ENCODE measurements at places on chromosomes 13 and 19.
A peak's percentile ranks its signal among the peaks of the same experiment; 100 is the strongest.

- DNase-seq: no peak
These were observed 57.9 kb downstream of the LNX2 start for GRCh38 chr13:27562457-27562856.

DNA sequence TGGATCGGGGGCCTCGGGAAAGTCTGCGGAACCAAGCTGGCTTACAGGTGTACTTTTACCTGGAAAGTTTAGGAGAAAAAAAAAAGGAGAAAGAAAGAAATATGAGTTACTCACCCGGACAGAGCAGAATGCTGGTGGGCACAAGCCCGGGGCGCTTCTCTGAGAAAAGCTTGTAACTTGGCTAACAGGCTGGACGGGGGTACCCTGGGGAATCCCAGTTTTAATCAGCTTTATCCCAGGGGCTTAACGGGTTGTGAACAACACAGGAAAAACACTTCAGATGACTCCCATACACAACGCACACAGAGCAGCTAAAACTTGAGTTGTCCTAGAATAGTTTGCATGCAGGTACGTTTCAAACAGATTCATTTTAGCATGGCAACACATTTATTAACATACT, 37.3 kb downstream of the KLF2 start:
- DNase-seq: peak; percentile 85

DNA sequence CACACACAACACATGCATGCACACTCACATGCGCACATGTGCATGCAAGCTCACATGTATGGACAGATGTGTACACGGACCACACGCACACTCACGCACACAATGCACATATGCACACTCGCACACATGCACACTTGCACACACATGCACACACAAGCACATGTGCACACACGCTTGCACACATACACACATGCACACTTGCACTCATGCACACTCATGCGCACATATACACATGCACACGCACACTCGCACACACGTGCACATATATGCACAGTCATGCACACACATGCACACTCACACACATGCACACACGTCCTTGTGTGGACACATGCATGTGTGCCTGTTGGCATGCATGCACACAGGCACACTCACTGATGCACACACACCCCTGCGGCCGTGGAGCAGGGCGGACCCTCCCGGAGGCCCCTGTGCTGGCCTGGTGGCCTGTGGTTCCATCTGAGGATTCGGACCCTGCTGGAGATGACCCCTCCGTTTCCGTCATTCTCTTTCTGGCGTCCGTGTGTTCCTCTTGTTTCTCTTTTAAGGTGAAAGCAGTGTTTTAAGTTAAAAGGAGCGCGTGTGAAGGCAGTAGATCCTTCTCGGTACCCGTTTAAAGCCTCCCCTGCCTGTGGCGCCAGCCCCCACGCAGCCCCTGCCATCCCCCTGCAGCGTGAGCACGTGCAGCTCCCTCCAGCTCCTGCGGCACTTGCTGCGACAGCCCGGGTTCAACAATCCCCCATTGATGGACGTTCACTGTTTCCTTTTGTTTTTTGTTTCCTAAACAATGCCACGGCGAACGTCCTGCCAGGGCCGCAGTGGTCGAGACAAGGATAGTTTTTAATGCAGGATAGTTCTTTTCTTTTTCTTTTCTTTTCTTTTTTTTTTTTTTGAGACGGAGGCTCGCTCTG, 5.6 kb downstream of the NDUFS7 start:
- DNase-seq: no peak

DNA sequence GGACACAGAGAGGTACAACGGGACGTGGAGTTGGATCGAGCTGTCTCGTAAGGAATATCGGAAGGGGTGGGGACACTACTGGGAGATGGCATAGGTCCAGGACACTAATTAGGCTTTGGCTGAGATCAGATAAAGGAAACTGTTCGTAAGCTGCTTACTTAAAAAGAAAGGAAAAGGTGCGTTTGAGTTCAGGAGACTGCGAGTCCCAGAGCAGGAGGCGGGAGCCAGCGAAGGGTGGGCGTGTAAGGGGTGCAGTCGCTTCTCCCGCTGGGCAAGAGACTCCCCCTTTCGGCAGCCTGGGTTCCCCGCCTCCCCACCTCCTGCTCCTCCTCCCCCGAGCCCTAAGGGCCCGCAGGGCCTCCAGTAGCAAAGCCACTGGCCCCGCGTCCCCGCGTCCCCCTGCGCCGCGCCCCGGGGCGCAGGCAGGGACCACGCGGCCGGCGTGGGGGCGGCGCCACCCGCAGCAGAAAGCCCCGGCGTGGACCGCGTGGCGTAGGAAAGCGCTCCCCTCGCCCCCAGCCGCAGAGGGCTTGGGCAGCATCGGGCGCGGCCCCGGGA, 547 bp downstream of the ABCC4 start:
- peak; percentile 82 for DNase-seq

DNA sequence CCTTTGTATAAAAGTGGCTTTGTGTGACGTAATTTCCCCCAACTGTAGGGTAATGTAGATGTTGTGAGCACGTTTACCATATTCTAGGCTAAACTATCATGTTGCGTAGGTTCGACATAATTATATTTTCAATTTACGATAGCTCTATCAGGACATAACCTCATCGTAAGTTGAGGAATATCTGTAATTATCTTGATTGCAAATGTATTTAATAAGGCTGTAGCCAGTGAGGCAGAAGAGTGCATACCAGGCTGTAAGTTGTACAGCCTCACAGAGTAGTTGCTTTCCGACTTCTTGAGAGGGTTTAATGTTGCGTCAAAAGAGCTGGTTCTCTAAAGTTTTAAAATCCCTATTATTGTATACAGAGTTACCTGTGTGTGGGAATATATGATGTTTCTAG, 839.4 kb upstream of the GPC6 start:
- no peak for DNase-seq

DNA sequence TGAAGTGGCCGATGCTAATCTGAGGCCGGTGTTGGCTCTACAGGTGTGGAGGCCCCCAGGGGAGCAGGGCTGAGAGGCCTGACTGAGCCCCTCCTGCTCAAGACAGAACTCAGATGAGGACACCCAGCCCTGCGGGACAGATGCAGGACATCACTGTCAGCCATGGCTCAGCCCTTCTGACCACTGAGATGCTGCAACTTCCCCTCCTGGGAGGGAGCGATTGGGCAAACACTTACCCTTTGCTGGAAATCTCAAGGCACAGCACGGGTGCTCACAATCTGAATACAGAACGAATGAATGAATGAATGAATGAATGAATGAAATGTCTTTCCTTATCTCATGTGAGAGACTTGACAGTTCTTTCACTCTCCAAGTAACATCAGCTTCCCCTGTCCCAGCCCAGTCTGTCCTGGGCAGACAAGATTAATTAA, 3.5 kb upstream of the SIGLEC7 start:
- no peak for DNase-seq

GRCh38 chr19:20481736-20482135, 83.8 kb downstream of the ZNF737 start:
- DNase-seq: no peak

- no peak for DNase-seq
These were observed 2.4 kb downstream of the SAE1 start for GRCh38 chr19:47133021-47133471.

- no peak for DNase-seq
These were observed 29.7 kb upstream of the ZNF681 start for GRCh38 chr19:23788411-23788810.

DNA sequence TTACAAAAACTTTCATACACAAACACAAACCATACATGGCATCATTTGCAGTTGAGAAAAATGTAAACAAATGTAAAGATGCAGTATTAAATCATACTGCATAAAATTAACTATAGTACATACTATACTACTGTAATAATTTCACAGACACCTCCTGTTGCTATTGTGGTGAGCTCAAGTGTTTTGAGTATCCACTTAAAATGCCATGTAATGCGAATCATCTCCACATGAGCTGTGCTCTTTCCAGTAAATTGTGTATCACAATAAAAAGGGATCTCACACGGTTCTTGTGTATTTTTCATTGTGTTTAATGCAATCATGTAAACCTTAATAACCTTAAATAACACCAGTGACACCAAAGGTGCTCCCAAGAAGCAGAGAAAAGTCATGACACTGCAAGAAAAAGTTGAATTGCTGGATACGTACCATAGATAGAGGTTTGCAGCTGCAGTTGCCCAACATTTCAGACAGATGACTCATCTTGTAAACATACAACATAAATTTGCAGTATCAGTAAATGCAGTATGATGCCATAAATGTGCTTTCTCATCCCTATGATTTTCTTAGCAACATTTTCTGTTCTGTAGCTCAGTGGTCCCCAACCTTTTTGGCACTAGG, 166.6 kb downstream of the RAP2A start:
- DNase-seq: no peak

DNA sequence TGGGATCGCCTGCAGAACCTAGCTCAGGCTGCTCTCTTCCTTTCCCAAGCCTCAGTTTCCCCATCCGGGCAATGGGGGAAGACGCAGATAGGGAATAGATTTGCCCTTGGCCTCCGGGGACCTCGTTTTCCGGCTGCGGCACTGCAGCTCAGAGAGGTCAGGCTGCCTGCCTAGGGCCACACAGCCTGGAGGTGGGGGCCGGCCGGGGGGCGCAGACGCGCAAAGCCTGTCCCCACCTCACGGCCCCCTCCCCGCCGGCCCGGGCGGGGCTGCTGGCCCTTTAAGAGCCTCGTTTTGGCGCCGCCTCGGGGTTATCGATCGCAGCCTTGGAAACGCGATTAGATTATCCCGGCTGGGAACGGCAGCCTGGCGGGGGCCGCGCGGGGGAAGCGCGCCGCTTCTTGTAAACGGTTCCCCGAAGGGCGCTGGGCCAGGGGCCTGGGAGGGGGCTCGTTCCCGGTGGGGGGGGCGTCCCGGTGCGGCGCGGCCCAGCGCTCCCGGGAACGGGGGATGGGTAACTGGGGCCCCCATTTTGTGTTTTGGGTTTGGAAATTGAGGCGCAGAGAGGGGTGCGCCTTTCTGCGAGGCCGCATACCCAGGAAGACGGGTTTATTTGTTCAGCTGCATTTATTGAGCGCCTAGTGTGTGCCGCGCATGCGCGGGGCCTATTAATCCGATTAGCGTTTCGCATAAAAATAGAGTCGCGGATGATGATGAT, 23.4 kb upstream of the TCF3 start:
- DNase-seq: no peak

DNA sequence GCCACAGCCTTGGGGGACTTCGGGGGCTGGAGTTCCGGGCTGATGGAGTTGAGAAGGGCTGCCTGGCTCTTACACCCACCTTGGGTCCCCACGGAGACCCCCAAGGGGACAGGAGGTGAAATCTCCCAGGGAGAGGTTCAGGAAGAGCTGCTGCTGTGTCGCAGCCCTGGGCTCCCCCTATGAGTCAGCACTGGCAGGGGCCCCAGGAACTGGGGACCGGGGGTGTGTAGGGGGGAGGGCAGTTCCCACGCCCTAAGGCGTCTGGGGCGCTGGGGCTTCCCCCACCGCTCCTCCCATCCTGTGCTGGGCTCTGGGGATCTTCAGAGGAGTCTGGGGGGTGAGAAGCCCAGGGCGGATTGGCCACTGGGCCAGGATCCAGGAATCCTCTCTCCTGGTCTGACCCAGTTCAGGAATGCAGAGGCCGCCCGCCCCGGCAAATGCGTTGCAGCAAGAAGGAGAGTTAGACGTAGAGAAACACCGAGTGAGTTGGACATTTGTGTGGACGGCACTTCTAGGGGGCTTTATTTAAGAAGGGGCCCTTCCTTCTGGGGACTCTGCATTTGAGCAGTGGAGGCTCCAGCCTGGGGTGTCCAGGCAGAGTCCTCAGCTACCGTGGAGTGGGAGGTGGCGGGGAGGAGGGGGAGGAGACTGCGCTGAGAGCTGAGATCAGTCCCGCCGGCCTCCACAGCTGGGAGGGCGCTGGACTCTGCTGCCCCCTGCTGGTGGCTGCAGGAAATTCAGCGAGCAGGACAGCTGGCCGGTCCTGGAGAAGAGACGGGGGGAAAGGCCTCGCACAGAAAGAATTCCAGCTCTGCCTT, 15.0 kb upstream of the NANOS3 start:
- DNase-seq: peak; percentile 93

DNA sequence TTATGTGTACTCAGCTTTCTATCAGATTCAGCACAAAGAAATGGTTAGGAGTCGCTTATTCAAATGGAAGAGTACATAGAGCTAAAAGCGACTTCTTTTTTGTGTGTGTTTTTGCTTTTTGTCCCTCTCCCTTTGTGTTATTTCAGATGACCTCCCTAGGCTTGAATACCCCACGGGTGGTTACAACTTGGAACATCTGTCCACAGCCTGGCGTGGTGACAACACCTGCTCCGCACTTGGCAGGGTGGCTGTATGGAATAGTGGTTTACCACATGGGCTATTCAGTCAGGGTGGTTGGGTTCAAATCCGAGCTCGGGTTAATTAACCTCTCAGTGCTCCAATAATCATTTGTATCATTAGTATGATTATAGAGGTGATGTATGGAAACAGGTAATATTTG, 151.6 kb upstream of the FREM2 start:
- DNase-seq: no peak

- DNase-seq: no peak
These were observed 1.6 kb upstream of the IGFL3 start for GRCh38 chr19:46126086-46126580.

- peak; percentile 46 for DNase-seq
These were observed 75.2 kb upstream of the MRI1 start for GRCh38 chr19:13689085-13689484.

- no peak for DNase-seq
These were observed 45.3 kb downstream of the POLR1D start for GRCh38 chr13:27666951-27667350.

DNA sequence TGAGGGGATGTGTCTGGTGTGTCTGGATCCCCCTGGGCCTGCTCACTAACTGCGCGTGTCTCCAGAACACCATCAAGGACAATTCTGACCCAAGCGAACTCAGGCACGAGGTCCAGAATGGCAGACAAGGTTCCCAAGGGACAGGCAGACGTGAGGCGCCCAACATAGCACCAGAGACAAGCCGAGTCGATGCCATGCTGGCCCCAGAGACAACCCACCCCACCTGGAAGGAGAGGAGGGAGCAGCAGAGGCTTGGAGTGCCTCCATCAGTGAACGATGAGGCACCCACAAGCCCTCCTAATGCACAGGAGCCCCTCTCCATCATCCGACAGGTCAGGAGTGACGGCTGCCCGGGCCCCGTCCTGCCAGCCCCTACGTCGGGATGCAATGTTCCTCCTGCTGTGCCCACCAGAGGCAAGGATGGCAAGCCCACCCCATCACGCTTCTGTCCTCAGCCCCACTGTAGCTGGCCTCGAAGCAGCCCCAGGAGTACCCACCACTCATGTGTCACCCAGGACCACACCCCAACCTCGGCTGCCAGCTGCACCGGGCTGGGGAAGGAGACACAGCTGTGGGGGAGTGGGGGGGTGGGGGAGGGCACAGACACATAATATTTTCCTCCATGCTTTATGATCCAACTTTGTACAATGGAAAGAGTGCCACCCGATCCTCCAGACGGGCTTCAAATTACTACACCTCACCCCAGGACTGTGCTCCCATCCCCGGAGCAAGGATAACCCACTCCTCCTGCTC, 11.8 kb downstream of the AP3D1 start:
- no peak for DNase-seq

- DNase-seq: no peak
These were observed 2.3 kb upstream of the KDM4B start for GRCh38 chr19:4966591-4966990.

DNA sequence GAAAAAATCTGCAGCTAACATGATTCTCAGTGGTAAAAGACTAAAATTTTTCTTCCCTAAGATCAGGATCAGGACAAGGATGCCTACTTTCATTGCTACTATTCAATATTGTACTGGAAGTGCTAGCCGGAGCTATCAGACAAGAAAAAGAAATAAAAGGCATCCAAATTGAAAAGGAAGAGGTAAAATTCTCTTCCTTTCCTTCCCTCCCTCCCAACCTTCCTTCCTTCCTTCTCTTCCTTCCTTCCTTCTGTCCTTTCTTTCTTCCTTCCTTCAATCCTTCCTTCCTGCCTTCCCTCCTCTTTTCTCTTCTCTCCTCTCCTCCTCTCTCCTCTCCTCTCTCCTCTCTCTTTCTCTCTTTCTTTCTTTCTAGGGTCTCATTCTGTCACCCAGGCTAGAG, 26.7 kb upstream of the LRP3 start:
- no peak for DNase-seq
